ENCODE measurements at places on chromosomes 7 and 10. TPM values are rescaled to one million over a fixed set of nuclear protein-coding genes. Genes with fewer than 3 reads are reported as not detected.

- no peak for DNase-seq
These were observed 55.6 kb downstream of the OSBPL3 start for GRCh38 chr7:24924375-24924774.

DNA sequence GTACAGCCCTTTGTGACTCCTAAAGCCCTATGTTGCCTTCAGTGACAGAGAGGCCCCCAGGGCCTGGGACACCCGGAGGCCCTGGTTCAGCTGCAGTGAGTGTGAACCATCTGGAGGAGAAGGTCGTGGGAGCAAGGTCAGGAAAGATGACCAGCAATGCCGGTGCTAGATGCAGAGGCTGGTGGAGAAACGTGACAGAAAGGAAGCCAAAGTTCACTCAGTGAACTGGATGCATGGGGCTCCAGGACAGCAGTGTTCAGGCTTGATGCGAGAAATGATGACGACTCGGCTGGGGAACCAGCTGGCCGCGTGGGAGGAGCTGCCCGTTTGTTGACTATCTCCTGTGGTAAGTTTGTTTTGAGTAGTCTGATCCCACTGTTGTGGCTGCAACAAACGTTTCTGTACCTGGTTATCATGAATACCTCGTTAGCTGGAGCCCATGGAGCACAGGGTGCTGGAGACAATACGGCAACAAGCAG lies 54.1 kb upstream of the MKRN1 start:
- DNase-seq = no peak

Gene FKBP9
- 122 TPM for total RNA-seq

Gene SHH
- 0.10 TPM for total RNA-seq

Gene FRMPD2
- not detected for total RNA-seq

All from aorta (tissue), 5 donors.